Activated T-helper 1 cell treated with anti-CD3 and anti-CD28 coated beads, Interleukin-2, amount 50 U/mL, for 16 hours (primary cell): ENCODE measurements at places on chromosomes 1 and 21.

DNA sequence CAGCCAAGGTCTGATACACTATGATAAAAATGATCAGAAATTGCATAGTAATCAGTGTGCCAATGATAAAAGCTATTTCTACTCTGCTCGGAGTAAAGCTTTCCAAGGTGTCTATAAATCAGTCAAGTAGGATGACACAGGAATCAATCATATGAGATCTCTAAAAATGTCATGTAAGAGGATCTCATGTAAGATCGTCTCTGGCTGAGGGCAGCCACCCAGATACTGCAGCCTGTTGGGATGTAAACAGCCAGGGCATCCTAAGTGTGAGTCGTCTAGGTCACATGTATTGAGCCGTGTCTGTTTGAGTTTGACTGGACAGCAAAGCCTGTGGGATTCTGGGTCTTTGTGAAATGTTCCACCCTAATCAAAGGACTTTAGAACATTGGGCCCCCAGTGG, 2.8 kb upstream of the TEX35 start:
- DNase-seq, result no peak

DNA sequence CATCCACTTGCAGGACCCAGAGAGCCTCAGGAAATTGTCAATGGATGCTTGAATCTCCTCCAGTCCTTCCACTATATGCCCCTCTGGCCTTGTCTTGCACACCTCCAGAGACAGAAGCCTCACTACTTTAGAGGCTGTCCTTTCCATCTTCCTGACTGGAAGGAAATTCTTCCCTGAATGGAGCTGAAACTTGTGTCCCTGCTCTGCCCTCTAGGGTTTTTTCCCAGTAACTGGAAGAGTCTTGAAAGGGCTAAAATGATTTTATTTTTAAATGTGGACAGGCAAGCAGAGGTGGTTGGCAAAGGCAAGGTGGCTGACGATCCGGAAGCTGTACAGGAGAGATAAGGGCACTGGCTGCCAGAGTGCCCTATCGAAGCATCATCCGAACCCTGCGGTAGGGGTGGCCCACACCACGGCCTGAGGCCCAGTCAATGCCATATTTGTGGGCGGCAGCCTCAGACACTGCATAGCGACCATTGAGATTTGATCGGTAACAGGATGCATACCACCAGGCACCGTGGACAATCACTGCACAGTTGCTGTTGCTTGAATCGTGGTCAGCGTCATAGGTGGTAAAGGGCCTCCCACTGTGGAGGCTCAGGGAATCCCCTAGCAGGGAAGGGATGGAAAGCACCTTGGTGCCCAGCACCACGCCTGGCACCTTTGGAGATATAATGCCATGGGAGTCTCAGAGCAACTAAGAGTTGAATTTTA, 2.3 kb upstream of the MAP3K6 start:
- no peak for DNase-seq

GRCh38 chr1:106700211-106700610, 356.3 kb upstream of the PRMT6 start:
- no peak for DNase-seq

GRCh38 chr1:102640872-102641271, 467.4 kb downstream of the COL11A1 start:
- DNase-seq, result no peak

DNA sequence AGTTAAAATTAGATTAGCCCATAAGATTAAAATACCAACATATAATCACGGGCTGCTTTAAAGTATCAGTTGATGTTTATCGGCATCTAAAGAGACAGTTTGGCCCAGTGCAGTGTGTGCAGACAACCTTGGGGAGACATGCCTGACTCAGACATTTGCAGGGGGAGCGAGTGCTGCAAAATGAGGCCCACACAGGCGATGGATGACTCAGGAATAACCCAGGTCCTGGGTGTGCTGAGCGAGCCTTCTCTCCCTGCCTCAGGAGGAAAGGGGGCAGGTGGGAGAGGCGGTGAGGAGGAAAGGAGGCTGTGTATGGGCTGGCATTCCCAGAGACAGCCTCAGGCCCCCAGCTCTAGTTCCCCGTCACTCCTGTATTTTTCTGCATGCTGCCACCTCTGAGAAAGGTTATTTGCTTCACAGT, 9.0 kb downstream of the SLC9A1 start:
- DNase-seq, result no peak

- no peak for DNase-seq
Measured at GRCh38 chr1:119859647-119860046, 36.7 kb downstream of the ADAM30 start.

- no peak for DNase-seq
Measured at GRCh38 chr21:25412100-25412499, 195.2 kb downstream of the MRPL39 start.

GRCh38 chr1:202018468-202019234, 8.3 kb downstream of the ELF3 start:
- DNase-seq, result no peak

DNA sequence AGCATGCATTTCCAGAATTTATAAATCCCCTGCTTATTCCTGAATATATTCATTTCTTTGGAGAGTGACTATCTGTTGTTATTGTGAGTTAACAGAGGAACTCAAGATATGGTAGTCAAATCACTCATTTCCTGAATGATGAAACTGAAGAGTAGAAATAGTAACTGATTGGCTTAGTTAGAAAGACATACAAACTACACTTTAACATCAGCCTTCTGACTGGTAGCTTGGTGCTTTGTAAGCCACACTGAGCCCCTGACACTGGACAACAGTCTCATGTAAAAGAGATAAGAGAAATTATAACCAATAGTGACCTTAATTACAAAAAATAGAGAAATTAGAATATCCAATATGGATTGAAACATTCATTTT, 4.8 kb downstream of the GBP7 start:
- no peak for DNase-seq

DNA sequence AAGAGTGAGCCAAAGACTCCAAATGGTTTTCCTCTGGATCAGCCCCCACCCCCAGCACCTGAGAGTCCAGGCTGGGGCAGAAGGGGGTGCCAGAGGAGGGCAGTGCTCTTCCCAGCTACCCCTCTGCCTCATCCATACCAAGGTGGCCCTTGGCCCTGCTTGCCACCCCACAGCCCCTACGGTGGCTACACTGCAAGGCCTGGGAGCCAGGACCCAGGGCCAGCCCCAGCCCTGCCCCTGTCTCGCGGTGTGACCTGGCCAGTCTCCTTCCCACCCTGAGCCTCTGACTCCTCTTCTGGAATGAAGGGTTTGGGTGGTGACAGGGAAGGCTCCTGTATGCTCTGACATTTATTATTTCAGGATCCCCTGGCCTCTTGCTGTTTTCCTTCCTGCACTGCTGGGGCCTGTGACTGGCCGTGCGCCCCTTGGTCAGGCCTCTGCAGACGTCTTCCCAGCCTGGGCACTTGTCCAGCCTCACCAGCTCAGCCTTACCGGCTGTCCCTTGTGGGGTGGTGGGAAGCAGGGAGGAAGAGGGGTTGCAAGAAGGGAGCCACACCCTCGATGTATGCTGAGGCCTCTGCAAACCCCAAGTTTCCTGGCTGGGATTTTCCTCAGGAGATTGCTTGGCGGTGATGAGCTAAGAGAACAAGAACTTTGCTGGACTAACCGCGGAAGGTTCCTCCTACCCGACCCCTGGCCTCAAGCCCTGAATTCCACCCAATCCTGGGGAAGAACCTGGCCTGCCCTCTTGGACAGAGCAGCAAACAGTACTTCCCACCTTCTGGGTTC, 13.5 kb downstream of the ASAP3 start:
- DNase-seq, result no peak

DNA sequence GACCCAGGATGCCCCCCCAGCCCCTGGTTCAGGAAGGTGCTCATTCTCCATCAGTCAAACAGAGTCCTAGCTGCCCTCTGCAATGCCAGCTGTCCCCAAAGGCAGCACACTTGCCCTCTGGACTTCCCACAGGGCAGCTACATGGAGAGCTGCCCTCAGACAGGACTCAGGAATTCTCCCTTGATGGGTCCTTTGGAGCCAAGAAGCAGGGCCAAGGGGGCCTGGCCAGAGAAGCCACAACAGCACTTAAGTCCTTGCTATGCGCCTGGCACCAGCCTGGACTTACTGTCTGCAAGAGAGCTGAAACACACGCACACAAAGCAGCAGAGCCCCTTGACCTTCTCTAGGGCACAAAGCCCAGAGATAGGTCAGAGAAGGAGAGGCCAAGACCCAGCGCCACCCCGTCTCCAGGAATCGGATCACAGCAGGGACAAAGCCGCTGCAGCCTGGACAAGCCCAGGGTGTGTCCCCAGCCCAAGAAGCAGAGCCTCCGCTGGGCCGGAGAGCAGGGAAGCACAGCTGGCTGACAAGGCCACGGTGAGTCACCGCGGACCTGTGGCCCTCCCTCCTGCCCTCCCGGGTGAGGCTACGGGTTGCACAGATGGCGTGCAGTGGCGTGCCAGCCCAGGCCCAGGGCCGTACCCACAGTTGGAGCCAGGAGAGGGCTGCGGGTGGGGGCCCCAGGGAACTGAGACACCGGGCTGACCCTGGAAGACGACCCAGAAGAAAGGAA, 1.7 kb downstream of the WNT9A start:
- DNase-seq, result no peak

GRCh38 chr1:204147406-204148383, 4.1 kb downstream of the ETNK2 start:
- no peak for DNase-seq

DNA sequence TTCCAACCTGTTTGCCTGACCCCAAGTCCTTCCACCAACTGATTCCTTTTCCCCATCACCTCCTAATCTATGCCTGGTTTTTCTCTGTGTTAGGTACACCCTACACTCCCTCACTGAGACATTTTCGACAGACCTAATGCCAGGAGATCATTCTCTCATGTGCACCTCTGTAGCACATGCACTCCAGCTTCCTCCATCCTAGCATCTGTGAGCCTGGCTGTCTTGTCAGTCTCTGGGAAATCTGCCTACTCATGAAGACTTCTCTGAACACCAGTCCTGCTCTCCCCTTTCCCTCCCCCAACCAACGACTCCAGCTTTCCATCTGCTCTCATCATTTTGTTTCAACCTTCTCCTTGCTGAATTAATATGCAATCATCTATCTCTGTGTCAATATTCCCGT, 987 bp downstream of the MED8 start:
- no peak for DNase-seq

DNA sequence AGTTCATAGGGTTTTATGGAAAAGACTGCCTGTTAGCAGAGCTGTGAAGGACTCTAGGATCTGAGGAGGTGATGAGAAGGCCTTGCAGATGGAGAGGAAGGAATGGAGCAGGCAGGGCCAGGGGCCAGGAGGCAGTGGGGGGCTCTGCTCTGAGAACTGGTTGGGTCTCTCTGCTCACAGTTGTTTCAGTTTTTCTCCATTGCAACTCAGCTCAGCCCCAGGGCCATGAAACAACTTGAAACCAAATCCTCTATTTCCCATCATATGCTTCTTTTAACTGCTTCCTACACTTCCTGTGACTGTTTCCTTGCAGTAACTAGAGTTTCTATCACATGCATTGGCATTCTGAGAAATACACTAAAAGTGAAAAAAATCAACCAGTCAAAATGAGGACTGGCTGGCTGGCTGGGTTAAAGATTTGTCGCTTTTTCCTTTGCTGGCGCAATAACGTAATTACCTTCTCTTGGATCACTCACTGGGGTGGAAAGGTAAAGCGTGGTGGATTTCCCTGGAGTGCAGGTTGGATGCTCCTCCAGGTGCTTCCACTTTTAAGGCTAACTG, 172.0 kb downstream of the CDC7 start:
- DNase-seq, result no peak

- no peak for DNase-seq
Measured at GRCh38 chr1:109716570-109717090, 4.6 kb downstream of the GSTM5 start.

DNA sequence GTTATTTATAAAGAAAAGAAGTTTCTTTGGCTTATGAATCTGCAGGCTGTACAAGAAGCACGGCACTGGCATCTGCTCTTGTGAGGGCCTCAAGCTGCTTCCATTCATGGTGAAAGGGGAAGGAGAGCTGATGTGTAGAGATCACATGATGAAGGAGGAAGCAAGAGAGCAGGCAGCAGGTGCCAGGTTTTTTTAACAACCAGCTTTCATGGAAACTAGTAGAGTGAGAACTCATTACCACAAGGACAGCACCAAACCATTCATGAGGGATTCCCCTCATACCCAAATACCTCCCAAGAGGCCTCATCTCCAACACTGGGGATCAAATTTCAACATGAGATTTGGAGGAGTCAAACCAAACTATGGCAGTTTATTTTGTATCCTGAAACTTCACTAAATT, 85.8 kb upstream of the CAMK1G start:
- no peak for DNase-seq

- no peak for DNase-seq
Measured at GRCh38 chr1:207695891-207696290, 51.0 kb downstream of the CR1L start.

DNA sequence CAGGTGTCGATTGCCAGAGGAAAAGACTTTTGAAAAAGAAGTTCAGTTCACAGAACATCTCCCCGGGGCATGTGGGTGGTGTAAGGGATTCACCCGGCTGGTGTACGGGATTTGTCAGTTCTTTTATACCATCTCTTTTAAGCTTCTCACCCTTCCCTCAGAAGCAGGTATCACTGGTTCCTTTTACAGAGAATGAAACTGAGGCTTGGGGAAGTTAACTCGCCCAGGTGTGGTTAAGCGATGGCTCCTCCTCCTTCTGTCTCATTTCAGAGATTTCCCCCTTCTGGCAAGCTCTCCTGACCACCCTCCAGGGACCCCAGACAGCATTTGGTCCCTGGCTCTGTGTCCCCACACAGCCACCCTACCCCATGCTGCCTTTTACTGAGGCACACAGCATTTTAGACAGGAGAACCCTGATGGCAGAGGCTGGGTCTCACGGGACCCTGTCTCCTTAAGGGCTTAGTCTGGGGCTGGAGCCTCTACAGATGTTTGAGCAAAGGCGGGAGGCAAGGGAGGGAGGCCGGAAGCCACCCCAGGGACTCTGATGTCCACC, 2.8 kb upstream of the ECE1 start:
- no peak for DNase-seq

DNA sequence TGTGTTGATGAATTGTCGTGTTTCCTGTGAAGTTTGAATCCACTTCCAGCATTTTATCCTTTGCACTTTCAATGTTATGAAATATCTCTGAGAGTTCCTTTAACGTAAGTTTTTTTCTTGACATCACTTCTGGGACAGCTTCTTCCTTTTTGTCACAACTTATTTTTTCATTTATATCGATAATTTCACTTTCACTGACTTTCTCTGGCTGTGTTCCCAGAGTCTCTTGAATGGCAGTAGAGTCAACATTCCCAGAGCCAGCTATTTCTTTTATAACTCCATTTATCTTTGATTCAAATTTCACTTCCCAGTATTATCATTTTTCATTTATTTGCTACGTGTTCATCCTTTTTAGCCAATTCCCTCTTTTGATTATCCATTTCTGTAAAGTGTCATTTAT, 256.5 kb downstream of the PAPPA2 start:
- no peak for DNase-seq

GRCh38 chr1:65310078-65310587, 790 bp downstream of the DNAJC6 start:
- no peak for DNase-seq

GRCh38 chr1:118914379-118915161, 73.6 kb downstream of the TBX15 start:
- no peak for DNase-seq

- DNase-seq, result no peak
Measured at GRCh38 chr1:115092175-115092574, 2.9 kb upstream of the TSPAN2 start.
